ENCODE measurements at places on chromosomes 12 and 14. TPM values are rescaled to one million over a fixed set of nuclear protein-coding genes. Genes with fewer than 3 reads are reported as not detected.

Gene SGPP1
- 43.4 TPM for total RNA-seq

Gene PMCH
- not detected for total RNA-seq

Gene RFLNA
- 0.50 TPM for total RNA-seq

Gene TMTC1
- total RNA-seq: 27.9 TPM

Gene SLC38A4
- total RNA-seq: 0.25 TPM

Gene LTBR
- total RNA-seq: 31.2 TPM

Gene NAV3
- 126 TPM for total RNA-seq

Gene CPNE8
- 15.7 TPM for total RNA-seq

Gene ARG2
- 3.5 TPM for total RNA-seq

Gene PARPBP
- 10.1 TPM for total RNA-seq

Gene EFS
- 5.5 TPM for total RNA-seq

Gene SPIC
- total RNA-seq: not detected

Gene RHEBL1
- 0.62 TPM for total RNA-seq

Gene C12orf76
- total RNA-seq: 18.2 TPM

Gene AKAP3
- total RNA-seq: 1.1 TPM

Gene MBIP
- 12.2 TPM for total RNA-seq

Gene AGAP2
- total RNA-seq: 0.87 TPM

Gene ACOT4
- total RNA-seq: 1.00 TPM

Gene CKAP4
- 313 TPM for total RNA-seq

Gene FOXG1
- under 0.01 TPM for total RNA-seq

Gene RPS6KA5
- 3.2 TPM for total RNA-seq

Gene GLIPR1L1
- not detected for total RNA-seq

Gene SLC6A15
- total RNA-seq: 78.4 TPM

Gene TOGARAM1
- 21.5 TPM for total RNA-seq

Gene MAP1LC3B2
- total RNA-seq: 0.22 TPM

Gene LRCOL1
- total RNA-seq: 0.33 TPM

Gene CLEC1A
- not detected for total RNA-seq

Gene TEAD4
- 6.4 TPM for total RNA-seq

Gene ENDOU
- under 0.01 TPM for total RNA-seq

Gene SPX
- 0.77 TPM for total RNA-seq

Gene PLEKHD1
- under 0.01 TPM for total RNA-seq

Gene ADAM21
- 0.33 TPM for total RNA-seq

Gene ACSM4
- not detected for total RNA-seq
